ENCODE measurements at places on chromosomes 4 and X.

GRCh38 chrX:48958635-48959094 lies 1.3 kb upstream of the OTUD5 start:
- no peak for DNase-seq

GRCh38 chr4:87738483-87738882 lies 60.9 kb upstream of the IBSP start:
- no peak for DNase-seq

- DNase-seq: no peak
Observed at GRCh38 chrX:136779346-136779781, 1.4 kb downstream of the ARHGEF6 start.

DNA sequence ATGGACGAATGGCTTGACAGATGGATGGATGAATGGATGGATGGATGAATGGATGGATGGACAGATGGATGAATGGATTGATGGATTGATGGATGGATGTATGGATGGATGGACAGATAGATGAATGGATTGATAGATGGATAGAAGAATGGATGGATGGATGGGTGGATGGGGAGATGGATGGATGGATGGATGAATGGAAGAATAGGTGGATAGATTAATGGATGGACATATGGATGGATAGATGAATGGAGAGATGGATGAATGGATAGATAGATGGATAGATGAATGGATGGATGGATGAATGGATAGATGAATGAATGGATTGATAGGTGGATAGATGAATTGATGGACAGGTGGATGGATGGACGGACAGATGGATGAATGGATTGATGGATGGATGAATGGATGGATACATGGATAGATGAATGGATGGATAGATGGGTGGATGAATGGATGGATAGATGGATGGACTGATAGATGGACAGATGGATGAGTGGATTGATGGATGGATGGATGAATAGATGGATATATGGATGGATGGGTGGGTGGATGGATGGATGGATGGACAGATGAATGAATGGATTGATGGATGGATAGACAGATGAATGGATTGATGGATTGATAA lies 33.9 kb downstream of the PSAPL1 start:
- no peak for DNase-seq

GRCh38 chr4:3375688-3376087 lies 66.1 kb upstream of the HGFAC start:
- no peak for DNase-seq

- no peak for DNase-seq
Observed at GRCh38 chr4:119040694-119041185, 94.9 kb upstream of the MYOZ2 start.

- no peak for DNase-seq
Observed at GRCh38 chr4:1401409-1402020, 4.7 kb downstream of the NKX1-1 start.

DNA sequence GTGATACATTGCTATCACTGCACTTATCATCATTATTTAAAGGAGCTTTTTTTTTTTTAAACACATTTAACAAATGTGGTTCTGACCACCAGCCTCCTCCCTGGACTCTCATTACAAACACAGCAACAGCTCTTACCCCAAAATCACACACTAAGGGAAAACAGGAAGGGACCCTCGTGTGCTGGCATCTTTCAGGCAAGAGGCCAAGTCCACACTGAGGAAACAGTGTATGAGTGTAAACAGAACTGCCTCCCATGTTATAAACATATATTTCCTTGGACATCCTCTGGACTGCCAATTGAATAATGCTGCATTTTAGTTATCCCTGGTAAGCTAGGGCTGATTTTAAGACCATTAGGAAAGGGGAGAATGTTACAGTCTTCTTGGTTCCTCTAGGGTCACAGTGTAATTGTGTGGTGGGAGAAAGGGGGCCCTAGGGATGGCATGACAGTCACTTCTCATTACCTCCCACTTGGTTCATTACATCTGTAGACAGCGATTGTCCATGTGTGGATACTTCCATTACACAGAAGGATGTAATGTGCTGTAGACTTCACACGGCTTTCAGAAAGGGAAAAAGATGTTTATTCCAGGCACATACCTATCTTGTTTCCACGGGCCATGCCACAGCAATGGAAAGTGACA lies 244.6 kb upstream of the TET2 start:
- DNase-seq: no peak

DNA sequence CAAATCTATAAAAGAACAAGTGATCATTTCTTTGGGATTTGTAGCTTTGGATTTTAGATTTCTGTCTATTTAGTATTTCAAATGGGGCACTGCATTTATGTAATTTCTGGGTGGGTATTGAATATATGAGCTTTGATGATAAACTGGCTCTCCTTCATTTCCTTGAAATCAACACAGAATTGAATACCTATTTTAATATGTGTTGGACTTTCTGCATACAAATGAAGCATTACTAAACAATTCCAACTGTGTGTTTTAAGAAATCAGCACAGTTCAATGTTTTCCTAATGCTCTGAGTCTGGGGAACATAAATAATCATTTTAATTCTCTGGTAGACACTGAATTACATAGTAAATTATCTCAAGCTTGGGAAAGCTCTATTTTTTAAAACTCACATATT lies 42.0 kb upstream of the GBA3 start:
- no peak for DNase-seq

DNA sequence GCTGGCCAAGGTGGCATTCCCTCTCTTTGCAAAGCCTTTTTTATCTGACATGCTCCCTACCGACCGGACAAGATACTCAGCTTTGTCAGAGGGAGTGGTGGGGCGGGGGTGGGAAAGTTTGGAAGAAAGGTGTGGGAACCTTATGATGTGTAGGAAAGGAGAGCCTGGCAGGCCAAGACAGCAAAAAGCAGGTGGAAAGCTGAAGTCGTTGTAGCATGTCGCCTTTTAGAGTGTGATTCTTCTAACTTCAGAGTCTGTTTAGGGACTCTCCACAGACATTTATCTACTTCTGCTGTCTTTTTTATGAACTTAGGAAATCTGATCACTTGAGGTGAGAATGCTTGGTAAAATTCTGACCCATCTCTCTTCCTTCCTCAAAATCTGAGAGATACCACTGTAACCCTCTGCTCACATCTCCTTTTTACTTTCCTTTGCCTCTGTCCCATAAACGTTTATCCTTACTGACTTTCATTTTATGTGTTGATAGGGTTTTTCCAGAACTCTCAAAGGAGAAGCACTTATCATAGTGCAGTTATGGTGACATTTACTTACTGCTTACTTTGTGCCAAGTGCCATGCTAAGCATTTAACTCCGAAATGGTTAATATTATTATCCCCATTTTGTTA lies 8.2 kb upstream of the RUFY3 start:
- DNase-seq: no peak

- DNase-seq: no peak
Observed at GRCh38 chr4:105923497-105924238, 28.4 kb downstream of the NPNT start.

DNA sequence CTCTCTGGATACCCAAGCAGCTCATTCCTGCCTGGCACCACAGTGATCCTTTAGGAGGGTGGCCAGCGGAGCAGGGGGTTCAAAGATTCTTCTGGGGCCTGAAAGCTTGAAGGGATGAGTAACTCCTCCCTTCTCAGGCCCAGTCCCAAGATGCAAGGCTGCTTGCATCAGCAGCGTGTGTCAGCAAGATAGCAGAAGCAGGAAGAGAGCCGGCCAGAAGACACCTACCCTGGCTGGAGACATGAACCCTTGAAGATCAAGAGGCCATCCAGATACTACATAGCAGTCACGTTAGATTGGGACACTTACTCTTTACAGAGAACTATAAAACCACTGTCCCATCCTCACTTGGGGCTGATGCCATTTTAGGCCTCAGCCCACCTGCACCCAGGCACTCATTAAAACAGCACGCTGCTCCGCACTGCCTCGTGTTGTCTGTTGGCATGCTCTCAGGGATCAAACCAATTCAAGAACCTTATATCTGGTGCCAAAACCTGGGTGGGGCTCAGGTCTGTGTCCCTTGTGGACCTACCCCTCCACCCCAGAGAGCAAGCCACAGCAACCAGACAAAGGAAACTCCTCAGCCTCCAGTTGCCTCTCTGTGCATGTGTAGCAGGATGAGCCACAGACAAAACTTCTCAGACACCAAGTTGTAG lies 6.5 kb downstream of the UGT2B17 start:
- DNase-seq: no peak

DNA sequence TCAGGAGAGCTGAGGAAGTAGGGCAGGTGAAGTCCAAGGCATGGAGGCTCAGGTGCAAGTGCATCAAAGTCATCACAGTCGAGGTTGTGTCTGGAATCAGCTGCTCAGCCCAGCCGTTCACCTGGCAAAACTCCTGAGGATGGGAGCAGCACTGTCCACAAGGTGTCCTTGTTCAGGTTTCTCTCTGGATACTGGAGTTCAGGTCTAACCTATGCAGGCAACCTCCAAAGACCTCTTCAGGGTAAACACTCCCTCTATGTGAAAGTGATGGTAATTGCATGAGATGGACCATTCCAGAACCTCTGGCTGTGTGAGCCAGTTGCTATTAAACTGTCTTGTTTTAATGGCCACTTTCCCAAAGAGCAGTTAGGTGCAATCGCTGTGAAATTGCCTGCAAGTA lies 120.2 kb upstream of the PSAPL1 start:
- DNase-seq: no peak

DNA sequence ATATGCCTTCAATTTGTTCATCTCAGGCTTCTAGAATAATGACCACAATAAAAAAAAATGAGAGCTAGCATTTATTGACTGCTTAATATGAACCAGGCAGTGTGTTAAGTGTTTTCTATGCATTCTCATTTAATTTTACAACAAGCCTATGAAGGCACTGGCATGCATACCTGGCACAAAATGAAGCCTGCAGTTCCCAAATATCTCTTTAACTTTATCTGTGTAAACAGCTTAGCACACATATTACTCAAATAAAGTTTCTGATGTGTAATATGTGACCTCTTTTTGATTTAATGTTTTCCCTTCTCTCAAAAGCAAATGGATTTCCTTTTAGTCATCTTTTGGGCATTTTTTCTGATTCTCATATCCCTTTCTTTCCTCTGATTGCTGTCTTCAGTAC lies 671.8 kb downstream of the PCDH7 start:
- DNase-seq: no peak

GRCh38 chr4:154164931-154165839 lies 326.4 kb downstream of the DCHS2 start:
- DNase-seq: peak; percentile 97

DNA sequence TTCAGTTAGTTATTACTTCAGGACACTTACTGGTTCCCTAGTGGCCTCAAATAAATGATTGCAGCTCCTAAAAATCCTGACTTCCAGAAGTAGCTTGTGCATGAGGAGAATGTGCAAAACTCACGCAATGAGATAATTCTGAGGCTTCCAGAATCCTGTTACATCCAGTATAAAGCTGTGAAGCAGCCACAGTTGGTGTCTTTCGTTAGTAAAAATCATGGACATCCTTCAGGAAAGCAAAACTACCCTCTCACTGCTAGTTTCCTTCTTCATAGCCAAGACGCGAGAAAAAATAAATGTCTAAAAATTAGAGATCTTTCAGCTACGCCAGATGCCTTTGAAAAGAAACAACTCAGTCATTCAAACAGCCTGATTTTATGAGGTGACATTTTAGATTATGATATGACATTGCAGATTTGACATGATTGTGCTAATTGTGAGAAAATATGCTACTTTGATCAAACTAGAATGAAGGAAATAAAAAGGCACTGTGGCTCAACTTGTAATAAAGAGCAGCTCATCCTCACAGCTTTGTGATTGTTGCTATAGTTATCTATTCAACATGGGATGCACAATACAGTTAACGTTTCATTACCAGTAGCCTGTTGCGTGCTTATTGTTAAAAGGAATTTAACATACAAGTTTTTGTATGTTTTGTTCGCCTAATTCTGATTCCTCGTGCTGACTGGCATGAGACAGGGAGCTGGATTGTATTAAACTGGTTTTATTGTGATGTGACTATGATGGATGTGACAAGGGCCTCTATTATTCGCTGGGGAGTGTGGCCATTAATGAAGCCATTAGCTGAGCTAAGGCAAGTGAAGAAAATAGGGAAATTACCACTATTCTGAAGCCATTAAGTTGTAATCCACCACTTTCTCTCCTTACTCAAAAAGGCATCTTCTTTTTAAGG lies 40.5 kb downstream of the AFF2 start:
- no peak for DNase-seq

DNA sequence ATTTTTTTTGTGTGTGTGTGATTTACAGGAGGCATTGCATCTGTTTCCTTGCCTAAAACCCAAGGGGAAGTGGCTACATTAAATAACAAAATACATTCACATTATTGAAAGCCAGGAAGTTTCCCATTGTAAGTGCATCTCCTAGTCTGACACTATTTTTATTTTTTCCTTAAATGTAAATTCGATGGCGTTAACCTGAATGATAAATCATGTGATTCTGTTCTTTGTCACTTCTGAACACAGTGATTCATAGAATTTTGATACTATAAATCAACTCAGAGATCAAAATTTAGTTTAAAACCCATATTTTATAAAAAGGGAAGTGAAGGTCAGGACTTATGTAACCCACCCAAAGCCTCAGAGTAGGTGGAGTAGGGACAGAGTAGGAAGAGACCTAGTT lies 258.1 kb downstream of the GABRG1 start:
- DNase-seq: no peak

GRCh38 chr4:97370568-97370967 lies 772.7 kb downstream of the STPG2 start:
- DNase-seq: no peak

GRCh38 chrX:122087341-122087740 lies 1039.9 kb downstream of the GLUD2 start:
- no peak for DNase-seq

DNA sequence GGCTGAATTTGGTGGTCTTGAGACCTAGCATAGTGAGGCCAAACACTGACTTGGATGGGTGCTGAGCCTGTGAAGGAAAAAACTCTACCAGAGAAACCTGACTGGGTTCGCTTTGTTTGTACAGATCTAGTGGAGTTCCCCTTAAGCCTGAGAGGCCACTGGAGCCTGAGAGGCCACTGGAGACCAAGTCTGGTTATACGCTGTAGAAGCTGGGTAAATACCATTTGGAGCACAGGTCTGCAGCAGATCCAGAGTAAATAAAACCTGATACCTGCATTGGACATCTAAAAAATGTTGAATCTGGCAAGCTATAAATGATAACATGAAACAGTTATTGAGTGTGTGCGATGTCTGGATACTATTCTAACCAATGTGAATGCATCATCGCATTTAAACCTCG lies 104.3 kb upstream of the IGSF1 start:
- DNase-seq: no peak

- DNase-seq: no peak
Observed at GRCh38 chr4:31651541-31651940, 931.4 kb downstream of the PCDH7 start.

DNA sequence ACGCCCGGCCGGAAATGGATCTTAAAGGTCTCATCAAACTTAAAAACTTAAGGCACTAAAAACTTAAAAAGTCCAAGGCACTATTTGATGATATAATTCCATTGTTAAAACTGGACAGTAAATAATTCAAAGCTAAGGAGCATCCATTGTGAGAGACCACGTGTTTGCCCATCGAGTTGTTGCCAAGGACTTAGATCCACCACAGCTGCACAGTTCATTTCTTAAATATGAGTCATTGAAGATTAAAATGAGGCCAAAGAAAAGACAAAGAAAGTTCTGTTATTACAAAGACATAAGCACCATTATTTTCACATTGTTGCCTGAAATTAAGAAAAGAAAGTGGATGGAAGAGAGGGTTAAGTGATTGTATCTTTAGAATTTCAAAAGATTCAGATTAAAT lies 411.5 kb upstream of the FTHL17 start:
- DNase-seq: no peak
